ENCODE measurements at places on chromosomes 4 and X.

- no peak for DNase-seq
Observed at GRCh38 chrX:8960957-8961468, 72.9 kb downstream of the FAM9B start.

- DNase-seq: no peak
Observed at GRCh38 chrX:10110316-10110935, 46.3 kb upstream of the CLCN4 start.

DNA sequence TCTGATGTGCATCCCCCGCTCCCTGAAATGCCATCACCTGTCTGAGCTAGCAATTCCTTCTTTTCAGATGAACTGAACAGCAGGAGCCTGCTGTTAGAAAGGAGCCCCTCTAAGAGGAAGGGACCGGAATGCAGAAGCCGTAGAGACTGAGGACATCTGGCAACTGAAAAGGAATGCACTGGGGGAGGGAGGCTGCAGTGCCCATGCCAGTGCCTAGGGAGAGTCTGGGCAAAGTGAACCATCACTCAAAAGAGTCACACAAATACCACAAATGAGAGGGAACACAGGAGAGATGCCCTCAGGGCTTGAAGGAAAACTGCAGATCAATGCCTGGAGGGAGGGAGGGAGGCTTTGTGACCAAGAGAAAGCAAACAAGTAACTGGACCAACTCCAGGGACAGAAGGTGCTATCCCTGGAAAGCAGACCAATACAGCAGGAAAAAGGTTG is 93.9 kb upstream of the CBR4 start:
- DNase-seq: no peak

DNA sequence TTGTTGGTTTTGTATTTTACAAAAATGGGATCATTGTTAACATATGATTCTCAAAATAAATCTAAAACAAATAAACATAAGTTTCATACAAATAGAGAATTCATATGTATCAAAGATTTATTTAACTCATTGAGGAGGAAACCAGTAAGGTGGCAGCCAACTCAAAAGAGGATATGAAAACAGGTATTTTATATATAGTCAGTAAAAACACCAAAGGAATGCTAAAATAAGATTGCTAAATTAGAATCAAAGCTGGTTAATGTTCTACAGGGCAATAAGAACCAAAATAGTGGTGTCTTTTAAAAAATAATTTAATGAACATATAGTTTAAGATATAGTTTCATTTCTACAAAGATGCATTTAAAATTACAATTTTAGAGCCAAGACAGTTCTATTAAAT is 23.1 kb downstream of the XKRX start:
- DNase-seq: no peak

- DNase-seq: no peak
Observed at GRCh38 chr4:84669201-84669600, 86.3 kb downstream of the CDS1 start.
